ENCODE measurements at places on chromosomes 12 and 14.

DNA sequence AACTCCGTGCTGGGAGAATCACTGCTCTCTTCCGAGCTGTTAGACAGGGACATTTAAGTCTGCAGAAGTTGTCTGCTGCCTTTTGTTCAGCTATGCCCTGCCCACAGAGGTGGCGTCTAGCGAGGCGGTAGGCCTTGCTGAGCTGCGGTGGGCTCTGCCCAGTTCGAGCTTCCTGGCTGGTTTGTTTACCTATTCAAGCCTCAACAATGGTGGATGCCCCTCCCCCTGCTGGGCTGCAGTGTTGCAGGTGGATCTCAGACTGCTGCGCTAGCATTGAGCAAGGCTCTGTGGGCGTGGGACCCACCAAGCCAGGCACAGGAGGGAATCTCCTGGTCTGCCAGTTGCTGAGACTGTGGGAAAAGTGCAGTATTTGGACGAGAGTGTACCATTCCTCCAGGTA, 43.7 kb downstream of the GPR137C start:
- no peak for DNase-seq

DNA sequence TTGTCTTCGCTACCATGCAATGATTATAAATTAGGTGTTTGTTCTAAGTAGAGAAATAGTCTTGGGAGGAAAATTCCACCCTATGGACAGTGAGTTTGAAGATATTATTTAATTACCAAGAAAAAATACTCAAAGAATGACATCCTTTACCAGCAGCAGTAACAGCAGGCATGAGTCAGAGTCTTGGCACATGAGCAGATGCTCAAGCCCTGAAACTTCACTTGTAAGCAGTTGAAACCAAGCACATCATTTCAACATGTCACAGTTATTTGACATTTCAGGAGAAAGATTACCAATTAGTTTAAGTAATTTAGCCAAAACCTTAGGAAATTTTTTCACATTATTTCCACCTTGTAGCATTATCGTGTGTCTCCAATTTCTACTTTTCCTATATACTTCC, 99.2 kb downstream of the C12orf50 start:
- DNase-seq = no peak

GRCh38 chr14:51460011-51460410, 191.7 kb upstream of the FRMD6 start:
- DNase-seq = no peak

GRCh38 chr12:33533527-33533926, 93.9 kb upstream of the SYT10 start:
- DNase-seq = no peak

DNA sequence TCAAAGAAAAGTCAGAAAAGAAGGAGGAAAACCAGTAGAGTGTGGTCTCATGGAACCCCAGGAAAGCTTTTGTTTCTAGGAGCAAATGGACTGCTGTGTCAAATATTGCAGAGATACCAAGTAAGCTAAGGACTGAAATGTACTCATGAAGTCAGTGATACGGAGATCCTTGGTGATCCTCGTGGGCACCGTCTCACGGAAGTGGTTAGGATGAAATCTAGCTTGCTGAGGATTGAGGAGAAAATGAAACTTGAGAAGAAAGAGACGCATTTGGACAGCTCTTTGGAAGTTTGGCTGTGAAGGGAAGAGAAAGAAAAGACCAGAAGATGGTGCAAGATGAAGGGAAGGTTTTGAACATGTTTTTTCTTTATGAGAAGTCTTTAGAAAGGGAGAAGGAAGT, 104.0 kb upstream of the CCND2 start:
- DNase-seq = no peak

- no peak for DNase-seq
Observed at GRCh38 chr12:106035421-106035820, 103.3 kb downstream of the NUAK1 start.
